ENCODE measurements at places on chromosomes 13 and 19. TPM values are rescaled to one million over a fixed set of nuclear protein-coding genes. Genes with fewer than 3 reads are reported as not detected.

Gene PCDH8
- total RNA-seq = not detected

GRCh38 chr13:86810361-86810760 lies 860.8 kb upstream of the SLITRK5 start:
- no peaks in the 10 kb centered on the region for H3K27me3 ChIP-seq
- H3K36me3 ChIP-seq = no peaks in the 10 kb centered on the region
- DNase-seq = no peak
- no peak overlapping the region for H3K4me3 ChIP-seq

DNA sequence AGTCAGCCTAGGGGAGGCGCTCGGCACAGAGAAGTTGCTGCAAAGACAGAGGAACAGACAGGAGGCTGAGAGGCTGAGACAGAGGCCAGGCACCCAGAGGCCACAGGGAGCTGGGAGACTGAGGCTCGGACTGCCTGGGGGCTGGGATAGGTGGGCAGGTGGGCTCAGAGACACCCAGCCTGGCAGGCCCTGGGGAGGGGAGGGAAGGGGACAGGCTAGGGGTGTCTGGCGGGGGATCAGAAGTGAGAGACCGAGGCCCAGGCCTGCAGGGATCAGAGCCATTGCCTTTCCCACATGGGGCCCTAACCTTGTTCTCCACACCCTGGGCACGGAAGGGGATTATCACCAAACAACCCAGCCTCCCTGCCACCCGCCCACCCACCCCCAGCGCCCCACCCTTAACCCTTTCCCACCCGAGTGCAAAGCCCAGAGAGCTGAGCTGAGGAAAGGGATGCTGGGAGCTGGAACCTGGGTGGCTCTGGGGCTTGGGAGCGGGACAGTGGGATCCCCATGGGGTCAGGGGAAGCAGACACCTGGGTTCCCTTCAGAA lies 1.3 kb downstream of the NTN5 start:
- no peak for DNase-seq
- H3K4me1 ChIP-seq = peaks cover 7% of the 10 kb centered on the region
- no peak overlapping the region for H3K27ac ChIP-seq
- no peak overlapping the region for H3K4me3 ChIP-seq
- no peaks in the 10 kb centered on the region for H3K27me3 ChIP-seq

DNA sequence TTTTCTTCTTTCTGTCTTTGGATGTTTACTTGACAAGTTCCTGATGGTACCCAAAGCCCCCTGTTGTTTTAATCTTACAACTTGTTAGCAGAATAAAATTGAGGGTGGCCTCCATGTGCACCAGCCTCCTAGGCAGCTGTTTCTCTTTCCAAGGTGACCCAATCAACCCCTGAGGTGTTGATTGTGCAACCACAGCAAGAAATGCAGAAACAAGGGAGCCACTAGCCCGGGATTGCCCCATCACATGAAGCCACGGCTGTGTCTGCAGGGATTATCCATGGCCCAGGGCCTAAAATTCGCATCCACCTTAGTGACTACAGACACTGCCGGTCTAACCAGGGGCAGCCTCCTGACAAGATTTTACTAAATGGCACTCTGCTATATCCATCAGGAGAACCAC lies 14.4 kb downstream of the CEACAM4 start:
- H3K27ac ChIP-seq = no peak overlapping the region
- DNase-seq = no peak
- H3K4me3 ChIP-seq = no peak overlapping the region
- no peaks in the 10 kb centered on the region for H3K36me3 ChIP-seq
- H3K27me3 ChIP-seq = peaks cover 30% of the 10 kb centered on the region
- no peaks in the 10 kb centered on the region for H3K4me1 ChIP-seq

DNA sequence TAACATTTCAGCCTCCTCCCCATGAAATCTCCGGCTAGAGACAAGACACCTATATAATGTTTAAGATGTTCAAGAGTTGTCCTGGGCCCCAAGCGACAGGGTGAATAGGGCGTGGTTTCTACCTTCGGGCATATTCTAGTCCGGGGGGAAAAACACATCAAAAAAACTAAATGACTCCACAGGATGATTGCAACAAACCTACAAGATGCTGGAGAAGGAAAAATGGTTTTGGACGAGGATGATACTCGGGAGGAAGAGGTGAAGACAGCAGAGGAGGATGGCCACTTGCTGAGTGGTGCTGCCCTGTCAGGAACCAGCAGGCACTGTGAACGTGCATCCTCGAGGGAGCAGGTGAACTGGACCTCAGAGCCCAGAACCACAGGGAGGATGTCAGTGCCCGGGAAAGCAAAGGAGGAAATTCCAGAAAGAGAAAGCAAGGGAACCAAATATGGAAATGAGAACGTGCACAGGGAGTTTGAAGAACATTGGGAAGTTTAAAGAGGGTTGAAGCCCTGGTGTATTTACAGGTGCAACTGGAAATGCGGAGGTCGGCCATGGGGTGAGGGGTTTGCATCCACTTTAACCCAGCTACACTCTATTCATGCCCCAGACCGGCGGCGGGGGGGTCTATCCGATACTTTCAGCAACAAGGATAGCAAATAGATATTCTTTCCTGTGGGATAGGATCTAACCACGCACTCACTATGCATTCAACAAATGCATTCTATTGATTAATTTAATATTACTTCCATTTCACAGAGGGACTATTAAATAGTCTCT lies 50.6 kb downstream of the COL4A1 start:
- no peak overlapping the region for H3K4me3 ChIP-seq
- DNase-seq = no peak
- no peak overlapping the region for H3K27ac ChIP-seq
- peaks cover 11% of the 10 kb centered on the region for H3K27me3 ChIP-seq
